Hindlimb muscle (tissue), 1 donor: ENCODE measurements at places on chromosomes 5 and 9. TPM values are rescaled to one million over a fixed set of nuclear protein-coding genes. Genes with fewer than 3 reads are reported as not detected.

Gene SPAAR
- polyA plus RNA-seq: 2.3 TPM

Gene LIX1
- polyA plus RNA-seq: 4.2 TPM

Gene OR1B1
- polyA plus RNA-seq: not detected

Gene ECSCR
- polyA plus RNA-seq: 29.6 TPM

- no peak for DNase-seq
Measured at GRCh38 chr5:174744896-174745295, 20.5 kb downstream of the MSX2 start.

DNA sequence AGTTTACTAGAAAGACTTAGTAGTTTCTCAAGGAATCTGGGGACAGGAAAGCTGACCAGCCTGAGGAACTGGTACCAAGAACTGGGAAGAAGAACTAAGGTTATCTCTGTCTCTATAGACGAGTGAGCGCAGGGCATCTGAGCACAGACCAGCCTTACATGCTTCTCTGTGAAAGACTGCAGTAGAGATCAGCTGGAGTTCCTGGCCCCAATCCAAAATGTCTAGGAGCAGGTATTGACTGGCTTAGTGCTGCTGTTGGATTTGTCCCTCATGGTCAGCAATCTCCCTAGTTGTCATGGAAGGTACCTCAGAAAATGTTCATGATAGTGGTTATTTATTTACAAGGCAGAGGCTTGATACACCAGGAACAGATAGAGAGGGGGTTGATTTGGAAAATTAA is 13.3 kb downstream of the NUP214 start:
- no peak for DNase-seq

DNA sequence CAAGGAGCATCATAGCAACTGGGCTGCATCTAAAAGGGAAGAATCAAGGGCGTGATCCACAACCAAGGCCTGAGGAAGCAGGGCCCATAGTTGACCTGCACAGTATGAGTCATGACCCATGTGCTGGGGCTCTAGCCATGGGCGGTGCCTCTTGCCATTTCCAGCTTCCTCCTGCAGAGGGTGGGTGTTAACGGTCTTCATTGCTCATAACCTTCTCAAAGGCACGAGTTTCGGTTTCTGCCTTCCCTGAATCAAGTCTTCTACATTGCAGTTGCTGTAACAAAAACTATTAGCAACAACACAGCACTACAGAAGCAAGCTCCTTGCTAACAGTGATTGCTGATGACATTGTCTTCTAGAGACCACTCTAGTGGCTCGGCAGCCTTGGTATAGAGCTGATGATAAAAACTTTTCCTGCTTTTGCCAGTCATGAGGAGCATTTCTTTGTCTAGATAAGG is 66.9 kb downstream of the CTSL start:
- peak; percentile 16 for DNase-seq

DNA sequence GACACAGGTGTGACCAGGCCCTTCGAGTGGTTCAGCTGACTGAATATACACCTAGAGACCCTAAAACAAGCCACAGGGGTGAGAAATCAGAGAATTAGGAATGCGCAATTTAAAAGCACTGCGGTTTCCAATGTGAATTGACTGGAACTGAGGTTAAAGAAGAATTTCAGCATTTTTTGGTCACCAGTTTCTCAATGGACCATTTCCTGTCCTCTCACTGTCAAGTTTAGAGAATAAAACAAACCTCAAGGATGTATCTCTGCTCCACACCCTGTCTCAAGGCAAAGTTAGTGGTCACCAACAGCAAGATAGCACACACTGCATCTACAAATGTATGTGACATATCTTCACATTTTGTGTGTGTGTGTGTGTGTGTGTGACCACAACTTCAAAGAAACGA is 143.8 kb upstream of the MAP3K1 start:
- DNase-seq: no peak

GRCh38 chr5:140214831-140215230 is 39.8 kb downstream of the CYSTM1 start:
- DNase-seq: no peak

- DNase-seq: no peak
Measured at GRCh38 chr5:142881076-142881783, 111.1 kb downstream of the ARHGAP26 start.

DNA sequence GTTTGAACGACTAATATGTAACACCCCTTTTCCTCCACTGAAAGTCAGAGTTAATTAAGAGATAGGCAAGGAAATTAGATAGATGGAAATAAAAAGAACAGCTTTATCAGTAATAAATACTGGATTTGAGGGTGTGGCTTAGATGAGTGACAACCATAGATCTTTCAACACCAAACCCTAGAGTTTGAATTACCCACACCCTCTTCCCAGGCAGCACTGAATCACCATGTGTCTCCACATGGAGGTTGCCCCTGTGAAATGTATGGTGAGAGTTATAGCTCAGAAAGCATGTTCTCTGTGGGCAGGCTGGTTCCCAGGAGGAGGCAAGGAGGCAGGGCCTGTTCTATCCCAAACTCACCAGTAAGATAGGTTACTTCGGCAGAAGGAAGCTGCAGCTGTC is 69.7 kb downstream of the TMEM174 start:
- DNase-seq: no peak

GRCh38 chr5:78544561-78545201 is 103.9 kb downstream of the LHFPL2 start:
- peak; percentile 76 for DNase-seq

DNA sequence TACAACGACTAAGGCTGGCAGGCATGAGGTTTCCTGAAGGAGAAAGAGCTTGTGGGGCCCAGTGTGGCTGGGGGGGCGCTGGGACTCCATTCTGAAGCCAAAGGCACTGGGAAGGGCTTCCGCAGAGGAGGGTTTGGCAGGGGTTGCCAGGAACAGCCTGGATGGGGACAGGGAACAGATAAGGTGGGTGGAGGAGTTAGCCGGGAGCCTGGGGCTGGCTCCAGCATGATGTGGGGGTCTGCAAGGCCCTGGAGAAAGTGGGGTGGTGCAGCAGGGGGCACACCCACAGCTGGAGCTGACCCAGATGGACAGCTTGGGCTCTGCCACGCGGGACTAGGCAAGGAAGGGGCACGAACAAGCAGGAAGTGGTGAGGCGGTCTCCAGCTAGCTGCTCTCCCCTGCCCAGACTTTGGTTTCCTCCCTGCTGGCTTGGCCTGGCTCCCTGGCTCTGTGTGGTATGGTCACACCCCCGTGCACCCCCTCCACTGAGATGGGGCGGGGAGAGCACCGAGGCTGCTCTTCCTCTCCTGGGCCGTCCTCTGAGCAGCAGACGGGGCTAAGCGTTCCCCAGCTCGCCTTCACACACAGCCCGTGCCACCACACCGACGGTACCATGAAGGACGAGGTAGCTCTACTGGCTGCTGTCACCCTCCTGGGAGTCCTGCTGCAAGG is at the start of gene LTC4S:
LTC4S (plus strand) TSS at position 519 of the 672 bp plus-strand sequence; CDS start at position 614, 95 bp downstream.
- no peak for DNase-seq

DNA sequence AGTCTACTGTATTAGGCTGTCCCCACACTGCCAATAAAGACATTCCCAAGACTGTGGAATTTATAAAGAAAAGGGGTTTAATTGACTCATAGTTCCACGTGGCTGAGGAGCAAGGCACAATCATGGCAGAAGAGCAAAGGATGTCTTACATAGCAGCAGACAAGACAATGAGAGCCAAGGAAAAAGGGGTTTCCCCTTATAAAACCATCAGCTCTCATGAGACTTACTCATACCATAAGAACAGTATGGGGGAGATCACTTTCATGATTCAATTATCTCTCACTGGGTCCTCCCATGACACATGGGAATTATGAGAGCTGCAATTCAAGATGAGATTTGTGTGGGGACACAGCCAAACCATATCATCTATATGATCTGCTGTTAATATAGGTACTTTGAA is 14.8 kb upstream of the FSTL4 start:
- no peak for DNase-seq

GRCh38 chr5:32583582-32584232 is 1.6 kb upstream of the SUB1 start:
- no peak for DNase-seq

DNA sequence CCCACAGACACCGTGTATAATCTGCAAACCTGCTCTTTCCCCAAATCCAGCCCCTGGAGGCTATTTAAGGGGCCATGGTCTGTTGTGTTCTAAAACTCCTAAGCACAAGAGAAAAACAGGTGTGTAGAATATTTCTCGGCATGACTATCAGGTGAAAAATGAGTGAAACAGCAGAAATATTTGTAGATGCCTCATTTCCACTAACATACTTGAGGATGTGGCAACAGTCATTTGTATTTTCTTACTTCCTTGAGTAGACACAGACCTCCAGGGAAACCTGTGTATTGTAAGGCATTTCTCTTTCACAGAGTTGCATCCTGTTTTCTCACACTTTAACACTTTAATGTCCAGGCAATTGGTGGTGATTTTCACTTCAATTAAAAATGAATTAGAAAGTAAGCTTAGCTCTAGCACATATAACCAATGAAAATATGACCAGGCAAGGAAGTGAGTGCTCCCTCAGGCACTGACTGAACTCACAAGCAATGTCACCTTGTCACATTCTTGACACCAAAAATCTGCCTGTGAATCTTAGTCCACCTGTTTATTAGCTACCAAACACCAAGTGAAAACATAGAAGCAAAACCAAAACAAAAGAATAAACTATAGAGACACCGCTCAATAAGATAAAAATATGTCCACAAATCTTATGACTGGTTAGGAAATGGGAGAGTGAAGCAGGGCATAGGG is 64.4 kb downstream of the DIRAS2 start:
- DNase-seq: no peak

DNA sequence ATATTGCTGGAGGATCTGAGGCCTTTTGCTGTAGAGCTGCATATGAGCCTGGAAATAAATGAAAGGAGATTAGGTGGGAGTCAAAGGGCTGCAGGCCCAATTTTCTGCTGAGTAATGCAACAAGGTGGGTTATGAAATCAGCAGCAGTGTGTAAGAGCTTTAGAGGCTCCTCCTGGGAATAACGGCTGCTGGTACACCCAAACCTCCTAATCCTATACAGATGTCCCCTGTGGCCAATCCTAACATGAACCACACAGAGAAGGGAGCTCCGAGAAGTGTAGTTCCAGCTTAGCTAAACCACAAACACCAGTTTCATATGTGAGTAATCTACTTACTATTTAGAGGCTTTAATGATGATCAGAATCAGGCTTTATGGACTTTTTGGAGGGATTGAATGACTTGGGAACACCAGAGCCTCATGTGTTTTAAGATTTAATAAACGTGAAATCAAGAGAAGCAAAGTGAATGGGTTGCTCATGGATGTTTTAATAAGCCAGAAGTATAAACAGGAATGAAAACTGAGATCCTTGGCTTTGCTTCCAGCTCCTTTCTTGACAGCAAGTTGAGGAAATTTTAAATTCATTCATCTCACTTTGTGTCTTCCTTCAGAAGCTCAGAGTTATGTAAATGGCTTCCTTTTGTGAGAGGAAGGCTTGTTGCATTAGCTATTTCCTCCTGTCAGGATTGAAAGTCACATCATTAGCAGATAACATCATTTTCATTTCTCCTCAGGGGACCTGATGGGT is 437.5 kb downstream of the TMEM232 start:
- no peak for DNase-seq

GRCh38 chr9:18154661-18155060 is 319.3 kb upstream of the ADAMTSL1 start:
- DNase-seq: no peak

DNA sequence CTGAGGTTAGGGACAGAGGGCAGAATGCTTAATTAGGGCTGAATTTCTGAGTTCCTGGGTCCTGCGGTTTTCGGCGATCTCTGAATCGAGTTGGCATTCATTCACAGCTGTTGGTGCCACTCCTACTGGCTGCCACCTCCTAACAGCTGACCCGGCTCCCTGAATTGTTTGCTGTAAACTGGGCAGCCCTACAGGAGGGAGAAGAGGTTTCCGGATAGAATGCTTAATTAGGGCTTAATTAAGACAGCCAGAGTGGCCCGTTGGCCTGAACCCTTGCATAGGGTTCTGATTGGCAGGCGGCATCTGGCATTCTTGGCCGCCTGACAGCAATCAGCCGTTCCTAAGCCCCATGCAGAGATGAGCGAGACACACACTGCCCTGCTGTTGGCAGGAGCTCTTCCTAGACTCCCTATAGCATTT is 25.7 kb downstream of the FRMPD1 start:
- peak; percentile 49 for DNase-seq

DNA sequence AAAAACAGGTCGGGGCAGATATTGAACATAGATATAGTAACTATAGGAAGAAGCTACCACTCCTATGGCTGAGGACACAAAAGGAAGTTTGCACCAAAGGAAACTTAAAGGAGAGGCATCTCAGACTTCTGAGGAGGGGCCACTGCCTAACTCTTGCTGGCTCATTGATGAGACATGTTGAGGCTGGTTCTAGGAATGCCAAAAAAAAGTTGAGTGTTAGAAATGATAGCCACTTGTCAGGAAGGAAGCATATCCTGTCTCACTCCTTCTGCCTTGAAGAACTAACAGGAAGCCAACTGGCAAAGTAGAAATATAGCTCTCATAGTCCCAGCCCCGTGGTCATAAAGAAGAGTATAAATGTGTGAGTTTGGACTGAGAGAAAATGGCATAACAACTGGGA is 23.3 kb upstream of the STOM start:
- DNase-seq: no peak

DNA sequence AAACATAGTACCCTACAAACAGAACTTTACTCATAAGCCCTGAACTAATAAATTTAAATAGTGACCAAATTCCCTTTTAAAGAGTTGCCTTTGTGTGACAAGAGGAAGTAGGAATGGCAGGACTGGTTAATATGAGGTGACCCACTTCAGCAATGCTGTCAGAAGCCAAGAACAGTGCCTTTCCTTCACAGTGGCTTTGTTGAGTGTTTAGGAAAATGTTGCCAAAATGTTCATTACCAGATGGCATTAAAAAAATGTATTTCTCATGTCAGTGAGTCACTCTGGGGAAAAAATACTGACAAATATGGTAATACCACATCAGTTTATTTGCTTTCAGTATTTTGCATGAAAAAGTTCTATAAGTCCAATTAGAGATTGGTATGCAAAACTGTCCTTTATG is 103.3 kb downstream of the DIRAS2 start:
- no peak for DNase-seq

DNA sequence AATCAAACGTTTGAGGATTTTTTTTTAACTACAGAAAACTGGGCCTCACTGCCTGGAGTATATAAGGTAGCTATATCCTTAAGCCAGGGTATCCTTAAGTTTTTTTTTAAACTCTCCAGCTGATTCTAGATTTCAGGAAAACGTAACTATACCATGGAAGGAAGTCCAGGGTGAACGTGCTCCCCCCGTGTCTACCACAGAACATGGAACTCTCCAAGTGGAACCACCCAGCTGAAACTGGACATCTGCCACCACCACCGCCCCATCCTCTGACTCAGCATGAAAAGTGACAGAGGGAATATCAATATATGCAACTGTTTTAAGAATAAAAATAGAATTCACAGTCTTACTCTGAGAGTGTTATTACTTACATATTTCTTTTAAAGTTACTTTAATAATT is 61.3 kb downstream of the DROSHA start:
- peak; percentile 7 for DNase-seq
